ENCODE measurements at places on chromosomes 16 and 17.

GRCh38 chr16:7547736-7548135 lies 215.1 kb downstream of the RBFOX1 start:
- DNase-seq = no peak

DNA sequence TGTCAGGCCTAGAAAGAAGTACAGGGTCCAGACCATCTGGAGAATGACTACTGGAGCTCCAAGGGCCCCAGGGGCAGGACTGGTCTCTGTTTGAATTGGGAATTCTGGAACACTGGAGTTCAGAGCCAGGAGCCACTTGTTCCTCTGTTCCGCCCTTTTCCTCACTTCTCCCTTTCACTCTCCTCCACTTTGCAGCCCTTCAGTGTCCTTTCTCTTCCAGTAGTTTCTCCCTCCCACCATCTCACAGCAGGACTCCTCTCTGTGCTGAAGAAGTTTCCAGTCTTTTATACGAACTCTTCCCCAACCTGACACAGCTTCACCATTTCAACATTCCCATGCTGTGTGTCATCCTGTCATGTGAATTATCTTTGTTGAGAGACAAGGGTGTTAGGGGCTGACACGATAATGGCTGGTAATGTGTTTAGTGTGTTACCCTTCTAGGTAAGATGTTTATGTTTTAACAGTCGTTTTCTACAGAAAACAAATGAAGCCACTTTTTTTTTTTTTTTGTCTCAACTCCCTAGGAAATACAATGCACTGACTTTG lies 180.3 kb upstream of the MYOCD start:
- DNase-seq = no peak

GRCh38 chr16:49399594-49400364 lies 26.2 kb downstream of the C16orf78 start:
- no peak for DNase-seq

- DNase-seq = no peak
Measured at GRCh38 chr16:85913688-85914422, 14.9 kb downstream of the IRF8 start.

- no peak for DNase-seq
Measured at GRCh38 chr17:40820228-40820838, 2.1 kb downstream of the KRT10 start.

- DNase-seq = no peak
Measured at GRCh38 chr16:86566966-86567700, 504 bp downstream of the FOXC2 start.

GRCh38 chr17:61139219-61139618 lies 260.4 kb upstream of the TBX2 start:
- no peak for DNase-seq

DNA sequence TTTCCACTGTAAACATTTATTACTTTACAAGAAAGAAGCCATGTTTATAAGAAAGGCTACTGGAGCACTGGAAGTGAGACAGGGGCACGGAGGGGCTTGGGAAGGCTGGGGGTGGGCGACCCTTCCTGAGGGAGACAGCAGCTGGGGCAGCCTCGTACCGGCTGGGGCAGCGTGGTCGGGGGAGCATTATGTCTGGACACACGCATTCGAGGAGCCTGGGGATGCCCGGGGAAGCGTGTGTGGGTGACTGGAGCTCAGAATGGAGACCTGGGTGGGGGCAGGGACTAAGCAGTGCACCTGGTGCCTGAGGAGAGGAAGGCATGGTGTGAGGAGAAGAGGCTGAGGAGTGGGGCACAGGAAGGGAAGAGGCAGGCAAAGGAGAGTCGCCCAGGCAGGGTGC lies 64.5 kb downstream of the SRCIN1 start:
- no peak for DNase-seq

- DNase-seq = no peak
Measured at GRCh38 chr17:50396261-50397110, 837 bp downstream of the LRRC59 start.

DNA sequence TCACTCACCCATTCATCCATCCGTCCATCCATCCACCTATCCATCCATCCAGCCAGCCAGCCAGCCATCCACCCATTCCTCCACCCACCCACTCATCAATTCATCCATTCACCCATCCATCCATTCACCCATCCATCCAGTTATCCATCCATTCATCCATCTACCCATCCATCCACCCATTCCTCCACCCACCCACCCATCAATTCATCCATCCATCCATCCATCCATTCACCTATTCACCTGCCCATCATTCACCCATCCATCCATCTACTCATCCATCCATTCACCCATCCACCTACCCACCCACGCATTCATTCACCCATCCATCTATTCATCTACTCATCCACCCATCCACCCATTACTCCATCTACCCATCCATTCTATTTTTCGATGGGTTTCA lies 43.6 kb upstream of the JPH3 start:
- no peak for DNase-seq

All from C1 segment of cervical spinal cord (tissue), 14 donors.